ENCODE measurements at places on chromosomes 7 and 10.

DNA sequence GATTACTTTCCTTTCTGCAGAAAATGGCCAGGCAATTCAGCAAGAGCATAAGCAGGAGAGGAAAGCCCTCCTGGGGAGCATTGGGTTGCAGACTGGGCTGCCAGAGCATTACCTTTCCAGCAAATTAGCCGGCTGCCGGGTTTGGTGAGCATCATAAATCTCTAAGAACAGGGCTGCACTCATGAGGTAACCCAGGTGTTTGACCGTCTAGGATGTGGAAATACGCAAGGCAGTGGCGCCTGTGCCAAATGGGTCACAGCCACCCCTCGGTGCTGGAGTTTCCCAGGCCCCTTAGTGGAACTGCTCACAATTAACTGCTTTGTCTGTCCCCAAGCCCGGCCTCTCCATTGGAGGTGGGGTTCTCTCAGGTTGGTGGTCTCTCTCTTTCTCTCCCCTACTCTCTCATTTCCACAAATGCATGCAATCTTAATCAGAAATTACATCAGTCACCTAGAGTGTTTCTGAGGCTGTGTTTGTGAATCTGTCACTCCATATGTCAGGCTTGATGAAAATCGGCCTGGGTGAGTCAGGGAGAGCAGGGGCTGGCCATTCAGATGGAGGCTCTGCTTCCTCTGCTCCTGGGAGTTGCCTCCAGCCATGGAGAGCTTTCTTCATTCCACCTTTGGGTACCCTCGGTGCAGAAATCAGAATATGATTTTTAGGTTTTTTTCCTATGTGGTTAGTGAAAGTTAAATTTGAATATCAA is 26.7 kb downstream of the PTN start:
- no peak for DNase-seq

- DNase-seq, result no peak
Measured at GRCh38 chr10:74227697-74228424, 76.8 kb downstream of the ADK start.

- DNase-seq, result no peak
Measured at GRCh38 chr10:129964611-129965424, 744 bp upstream of the EBF3 start.

GRCh38 chr7:142168746-142169145 is 57.2 kb downstream of the MGAM2 start:
- DNase-seq, result no peak

DNA sequence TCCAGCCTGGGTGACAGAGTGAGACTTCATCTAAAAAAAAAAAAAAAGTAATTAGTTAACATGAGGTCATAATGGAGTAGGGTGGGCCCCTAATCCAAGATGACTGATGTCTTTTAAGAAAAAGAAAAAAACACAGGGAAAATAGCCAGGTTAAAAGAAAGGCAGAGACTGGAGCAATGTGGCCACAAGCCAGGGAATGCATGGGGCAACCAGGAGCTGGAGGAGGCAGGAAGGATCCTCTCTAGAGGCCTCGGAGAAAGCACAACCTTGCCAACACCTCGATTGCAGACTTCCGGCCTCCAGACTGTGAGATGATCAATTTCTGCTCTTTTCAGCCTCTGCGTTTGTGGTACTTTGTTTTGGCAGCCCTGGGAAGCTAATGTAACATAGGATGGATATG is 121.5 kb downstream of the ITIH5 start:
- DNase-seq, result no peak

- no peak for DNase-seq
Measured at GRCh38 chr7:98241674-98242241, 10.3 kb downstream of the TECPR1 start.

- DNase-seq, result no peak
Measured at GRCh38 chr10:86535132-86535882, 13.7 kb upstream of the WAPL start.

DNA sequence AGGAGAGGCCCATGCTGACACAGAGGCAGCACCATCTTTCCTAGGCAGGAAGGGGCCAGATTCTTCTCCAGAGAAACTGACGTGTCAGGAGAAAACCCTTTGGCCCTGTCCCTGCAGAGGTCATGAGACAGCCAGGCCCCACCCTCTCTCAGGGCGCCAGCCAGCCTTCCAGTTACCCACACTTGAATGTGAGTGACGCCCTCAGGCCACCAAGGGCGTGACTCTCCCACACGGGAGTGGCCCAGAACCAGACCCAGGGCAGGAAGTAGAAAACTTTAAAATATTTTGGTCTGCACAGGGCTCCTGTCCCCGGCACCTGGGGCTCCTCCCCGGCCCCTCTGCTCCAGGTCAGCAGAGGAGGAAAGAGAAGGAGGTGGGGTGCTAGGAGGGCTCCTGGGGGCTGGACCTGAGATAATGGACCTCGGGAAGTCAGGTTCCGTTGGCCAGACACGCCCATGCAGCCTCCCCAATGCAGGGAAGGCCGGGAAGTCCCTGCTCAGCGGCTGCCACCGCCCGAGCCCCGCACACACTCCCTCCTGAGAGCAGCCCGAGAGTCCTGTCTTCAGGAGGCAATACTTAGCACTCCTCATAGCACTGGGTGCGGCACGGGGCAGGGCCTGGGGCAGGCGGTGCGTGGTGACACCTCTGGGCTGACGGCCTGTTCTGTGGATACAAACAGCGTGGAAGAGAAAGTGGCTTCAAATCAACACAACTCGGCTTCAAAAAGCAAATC is 67.0 kb upstream of the CFAP46 start:
- DNase-seq, result peak; percentile 30

DNA sequence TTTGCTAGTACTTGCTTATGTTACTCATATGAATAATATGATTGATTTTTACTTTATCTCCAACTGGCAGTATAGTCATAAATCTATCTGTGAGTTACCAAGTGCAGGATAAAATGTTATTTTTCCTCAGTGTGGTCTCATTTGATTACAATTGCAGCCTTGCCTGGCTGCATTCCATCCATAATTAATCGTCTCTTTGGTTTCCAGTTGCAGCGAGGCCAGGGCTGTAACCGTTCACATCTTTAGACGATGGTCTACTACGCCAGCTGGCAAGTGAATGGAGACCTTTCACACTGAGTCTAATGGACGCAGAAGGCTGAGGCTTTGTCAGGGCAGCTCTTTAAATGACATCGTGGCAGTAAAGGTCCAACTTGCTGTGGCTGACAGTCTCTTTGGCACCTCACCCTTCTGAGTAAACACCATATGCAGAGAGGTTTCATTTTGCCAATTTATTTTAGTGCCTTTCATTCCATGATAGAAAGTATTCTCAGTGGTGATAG is 84.0 kb downstream of the ARL4A start:
- no peak for DNase-seq

- DNase-seq, result no peak
Measured at GRCh38 chr7:113831556-113831955, 87.3 kb downstream of the PPP1R3A start.

DNA sequence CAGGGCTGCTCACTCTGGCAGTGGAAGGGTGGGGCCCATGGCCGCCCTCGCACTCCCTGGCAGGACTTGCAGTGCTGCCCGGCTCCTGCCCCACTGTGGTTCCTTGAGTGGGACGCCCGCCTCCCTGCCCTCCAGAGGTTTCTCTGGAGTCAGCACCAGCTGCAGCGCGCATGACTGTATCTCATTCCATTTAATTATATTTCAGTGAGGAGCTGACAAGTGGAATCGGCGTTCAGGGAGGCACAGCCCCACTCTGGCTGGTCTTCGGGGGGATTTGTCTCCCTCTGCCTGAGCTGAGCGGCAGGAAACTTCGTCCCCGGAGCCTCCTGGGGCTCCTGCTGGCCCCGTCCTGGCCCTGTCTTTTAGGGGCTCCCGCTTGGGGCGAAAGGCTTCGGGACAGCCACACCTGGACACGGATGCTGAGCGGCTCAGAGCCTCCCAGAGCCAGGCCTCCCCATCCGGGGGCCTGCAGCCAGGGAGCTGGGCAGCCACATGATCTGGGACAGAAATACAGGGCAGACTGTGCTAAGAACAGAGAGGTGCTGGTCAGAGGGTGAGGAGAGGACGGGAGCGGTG is 75.3 kb upstream of the NKX6-2 start:
- no peak for DNase-seq

GRCh38 chr10:124384172-124384571 is 34.6 kb downstream of the OAT start:
- DNase-seq, result no peak

GRCh38 chr7:26709210-26709990 is 155.0 kb downstream of the SKAP2 start:
- no peak for DNase-seq

DNA sequence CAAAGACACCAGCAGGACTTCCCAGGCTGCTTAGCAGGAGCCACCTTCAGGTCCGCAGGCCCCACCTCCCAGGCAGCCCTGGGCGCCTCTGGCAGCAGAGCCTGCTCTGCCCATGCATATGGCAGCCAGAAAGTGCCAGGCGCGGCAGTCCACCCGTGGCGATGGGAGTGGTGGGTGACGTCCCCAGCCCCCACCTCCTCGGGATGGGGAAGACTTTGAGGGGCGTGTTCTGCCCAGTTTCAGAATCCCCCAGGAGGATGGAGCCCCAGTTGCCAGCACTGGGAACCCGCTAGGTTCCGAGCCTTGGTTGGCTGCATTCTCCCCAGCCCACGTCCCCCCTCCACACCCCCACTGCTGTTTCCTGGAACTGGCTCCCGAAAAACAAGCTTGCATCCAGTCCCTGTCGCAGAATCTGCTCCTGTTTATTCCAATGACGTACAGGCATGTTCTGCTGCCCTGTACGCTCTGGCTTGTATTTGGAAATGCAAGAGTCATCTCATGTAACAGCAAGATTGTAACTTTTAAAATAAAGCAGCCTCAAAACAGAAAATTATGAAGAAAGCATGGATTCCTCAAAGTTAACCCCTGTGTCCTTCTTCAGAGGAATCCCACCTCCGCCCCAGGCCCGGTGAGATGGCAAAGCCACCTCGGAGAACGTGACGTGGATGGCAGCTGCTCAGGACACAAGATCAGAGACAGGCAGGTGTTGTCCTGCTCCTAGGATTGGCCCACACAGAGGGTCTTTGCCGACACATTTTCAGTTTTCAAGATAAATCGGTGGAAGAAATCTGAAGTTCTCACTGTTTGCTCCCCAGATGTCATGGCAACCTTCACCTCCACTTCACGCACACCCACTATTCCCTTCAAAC is 87.8 kb upstream of the PPP2R2D start:
- DNase-seq, result no peak

DNA sequence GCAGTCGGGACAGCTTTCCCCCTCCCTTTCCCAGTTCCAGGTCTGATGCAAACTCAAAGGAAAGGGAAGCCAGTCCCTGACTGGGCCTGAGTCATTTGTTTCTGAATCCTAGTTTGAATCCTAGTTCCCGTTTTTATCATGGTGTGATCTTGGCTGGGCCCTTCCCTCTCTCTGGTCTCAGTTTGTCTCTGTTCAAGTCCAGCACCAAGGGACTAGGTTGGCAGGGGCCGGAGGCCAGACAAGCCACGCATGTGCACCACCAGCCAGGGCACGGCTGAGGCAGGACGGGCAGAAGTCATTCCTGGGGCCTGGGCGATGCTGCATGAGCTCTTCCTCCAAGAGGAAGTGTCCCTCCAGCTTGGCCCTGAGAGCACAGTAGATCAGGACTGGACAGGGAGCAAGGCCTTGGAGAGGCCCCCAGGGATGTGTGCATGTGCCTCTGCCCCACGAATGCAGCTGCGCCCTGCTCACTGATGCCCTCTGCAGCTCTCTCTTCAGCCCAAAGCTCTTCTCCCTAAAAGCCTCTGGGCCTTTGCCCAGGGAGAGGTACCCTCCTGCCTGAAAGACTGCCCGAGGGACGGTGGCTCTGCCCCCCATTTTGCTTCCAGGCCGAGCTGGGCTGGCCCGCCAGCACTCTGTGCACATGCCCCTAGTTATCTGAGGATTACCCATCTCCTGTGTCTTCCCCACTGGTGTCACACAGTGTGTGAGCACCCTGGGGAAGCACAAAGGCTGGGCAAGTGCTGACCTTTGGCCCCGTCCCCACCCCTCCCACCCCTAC is 86.7 kb downstream of the ZMIZ1 start:
- no peak for DNase-seq

- no peak for DNase-seq
Measured at GRCh38 chr10:102163342-102163989, 11.3 kb downstream of the NOLC1 start.

DNA sequence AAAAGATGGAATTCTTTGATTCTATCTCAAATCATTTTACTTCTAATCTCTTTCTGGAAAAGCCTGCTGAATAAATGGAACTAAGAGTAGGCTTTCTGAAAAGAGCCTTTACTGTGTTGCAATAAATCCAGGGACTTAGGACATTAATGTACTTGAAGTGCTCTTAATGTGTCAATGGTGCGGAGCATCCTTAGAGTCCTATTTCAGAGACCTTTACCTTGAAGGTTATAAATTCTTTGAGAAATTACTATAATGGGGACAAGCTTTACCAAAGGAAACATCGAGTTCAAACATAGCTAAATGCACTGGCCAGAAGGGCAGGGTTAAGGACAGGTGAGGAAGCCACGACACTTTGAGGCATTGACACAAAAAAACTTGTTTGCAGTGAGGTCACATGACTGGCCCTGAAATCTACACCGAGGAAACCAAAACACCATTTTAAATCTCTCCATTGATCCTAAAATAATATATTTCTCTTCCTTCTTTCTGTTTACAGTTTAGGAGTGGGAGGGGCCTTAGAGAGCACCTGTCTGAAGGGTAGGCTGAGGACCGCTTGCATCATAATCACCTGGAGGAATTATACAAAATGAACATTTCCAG is 48.1 kb upstream of the EXOC6 start:
- DNase-seq, result no peak

DNA sequence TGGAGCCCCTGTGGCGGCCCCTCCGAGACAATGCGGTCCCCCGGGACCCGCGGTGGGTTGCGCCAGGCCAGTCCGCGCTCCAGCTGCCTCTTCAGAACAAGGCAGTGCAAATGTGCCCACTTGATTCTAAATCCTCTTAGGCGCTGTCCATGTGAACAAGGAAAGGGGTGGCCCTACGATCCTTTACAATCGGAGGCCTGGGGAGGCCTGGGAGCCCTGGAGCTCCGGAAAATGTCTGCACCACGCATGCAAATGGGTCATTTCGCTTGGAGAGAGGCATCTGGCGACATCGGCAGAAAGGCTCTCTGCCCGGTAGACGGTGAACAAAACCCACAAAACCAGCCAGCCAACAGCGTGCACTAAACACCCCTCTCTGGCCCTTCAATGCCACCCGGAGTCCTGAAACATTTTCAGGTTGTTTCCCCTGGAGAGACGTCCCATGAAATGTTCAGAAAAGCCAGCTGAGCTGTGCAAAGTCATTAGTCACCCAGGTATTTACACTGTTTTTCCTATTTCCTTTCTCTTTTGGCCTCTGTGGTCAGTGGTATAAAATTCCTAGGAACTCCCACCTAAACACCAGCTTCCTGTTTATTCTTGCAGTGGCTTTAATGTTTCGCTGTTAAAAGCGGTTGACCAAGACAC is 102.8 kb upstream of the ZNF438 start:
- DNase-seq, result no peak

GRCh38 chr7:103075337-103075918 is 488 bp downstream of the ARMC10 start:
- peak; percentile 35 for DNase-seq

- no peak for DNase-seq
Measured at GRCh38 chr7:106891548-106892410, 26.7 kb downstream of the PIK3CG start.

GRCh38 chr7:55521917-55522902 is 50.1 kb downstream of the VOPP1 start:
- no peak for DNase-seq

GRCh38 chr10:77548671-77549070 is 88.9 kb downstream of the KCNMA1 start:
- DNase-seq, result no peak

Measured in bone marrow (tissue), 2 donors.